ENCODE measurements at places on chromosomes 2 and 18.

DNA sequence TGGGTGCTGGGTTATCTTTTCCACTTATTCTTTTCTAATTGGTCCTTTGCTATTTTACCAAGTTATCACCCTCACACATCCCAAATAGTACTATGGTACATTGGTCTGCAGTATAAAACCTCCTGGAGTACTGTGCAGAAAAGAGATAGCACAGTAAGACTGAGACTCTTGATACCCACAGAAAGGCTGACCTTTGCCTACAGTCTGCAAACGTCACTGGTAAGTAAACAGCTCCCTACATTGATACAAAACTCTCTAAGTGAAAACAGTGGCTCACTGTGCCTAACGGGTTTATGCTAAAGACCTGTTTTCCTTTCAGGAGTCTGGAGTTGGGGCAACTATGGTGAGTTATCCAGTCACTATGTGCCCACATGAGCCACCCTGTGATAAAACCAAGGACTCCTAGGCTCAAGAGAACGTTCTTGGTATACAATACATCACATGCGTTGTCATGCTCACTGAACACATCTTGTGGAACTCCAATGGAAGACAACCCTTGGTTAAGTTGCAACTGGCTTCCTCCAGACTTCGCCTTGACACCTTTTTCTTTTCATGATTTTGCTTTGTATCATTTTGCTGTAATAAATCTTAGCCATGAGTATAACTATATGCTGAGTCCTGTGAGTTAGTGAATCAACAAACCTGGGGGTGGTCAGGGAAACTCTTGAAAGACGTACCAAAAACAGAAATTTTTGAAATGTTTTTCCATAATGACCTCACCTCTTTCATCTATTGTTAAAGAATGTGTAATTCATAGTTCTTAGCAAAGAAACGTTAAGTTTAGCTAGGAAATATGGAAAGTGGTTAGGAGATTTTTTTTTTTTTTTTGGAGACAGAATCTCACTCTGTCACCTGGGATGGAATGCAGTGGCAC lies 104.9 kb downstream of the C2orf74 start:
- DNase-seq: no peak

DNA sequence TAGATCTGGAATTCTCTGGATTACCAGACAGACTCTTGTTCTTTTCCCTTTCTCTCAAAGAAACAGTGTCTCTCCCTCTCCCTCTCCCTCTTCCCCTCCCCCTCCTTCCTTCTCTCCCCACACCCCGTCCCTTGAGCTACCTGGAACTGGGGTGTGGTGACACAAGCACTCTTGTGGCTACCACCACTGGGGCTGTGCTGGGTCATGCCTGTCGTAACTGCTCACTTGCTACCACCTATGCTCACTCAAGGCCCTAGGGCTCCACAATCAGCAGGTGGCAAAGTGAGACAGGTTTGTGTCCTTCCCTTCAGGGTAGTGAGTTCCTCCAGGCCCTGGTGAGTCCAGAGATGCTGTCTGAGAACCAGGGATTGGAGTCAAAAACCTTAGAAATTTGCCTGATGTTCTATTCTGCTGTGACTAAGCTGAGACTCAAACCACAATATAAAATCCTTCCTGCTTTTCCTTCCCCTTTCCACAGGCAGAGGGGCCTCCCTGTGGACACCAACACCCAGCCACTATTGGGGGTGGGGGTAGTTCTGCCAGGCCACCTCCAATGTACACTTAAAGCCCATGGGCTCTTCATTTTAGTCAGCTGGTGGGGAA lies 70.8 kb downstream of the OXER1 start:
- no peak for DNase-seq

DNA sequence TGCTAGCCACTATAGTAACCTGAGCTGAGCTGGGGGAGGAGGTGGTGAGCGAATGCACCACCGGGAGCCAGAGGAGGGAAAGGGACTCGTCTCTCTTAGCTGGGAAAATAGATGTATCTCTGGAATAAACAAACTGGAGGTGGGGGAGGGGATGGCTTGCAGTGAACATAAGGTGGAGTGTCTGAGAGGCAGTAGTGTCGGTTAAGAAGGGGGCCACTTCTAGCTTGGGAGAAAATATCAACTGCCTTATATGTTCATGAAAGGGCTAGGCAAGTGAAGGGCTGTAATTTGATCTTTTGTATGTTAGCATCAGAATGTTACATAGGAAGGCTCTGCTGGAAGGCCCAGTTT lies 2.2 kb downstream of the SETBP1 start:
- DNase-seq: no peak

DNA sequence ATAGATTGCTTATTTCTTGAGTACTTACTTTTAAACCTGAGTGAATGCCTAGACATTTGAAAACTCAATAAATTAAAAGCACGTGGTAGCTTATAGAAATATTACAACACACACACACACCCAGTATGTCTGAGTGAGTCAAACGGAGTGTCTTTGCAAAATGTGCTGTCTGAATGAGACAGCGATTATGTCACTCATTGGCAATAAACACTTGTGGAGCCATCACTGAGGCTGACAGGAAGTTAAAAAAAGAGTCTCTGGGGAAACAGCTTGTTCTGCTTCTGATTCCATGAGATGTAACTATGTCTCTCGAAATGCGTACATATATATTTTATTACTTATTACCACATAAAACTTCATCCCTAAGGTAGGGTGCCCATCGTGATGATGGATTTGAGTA lies 22.3 kb upstream of the VPS4B start:
- no peak for DNase-seq
